NCI-H460 (cell line): ENCODE measurements at places on chromosomes 4 and X.
A peak's percentile ranks its signal among the peaks of the same experiment; 100 is the strongest.

- no peak for DNase-seq
Measured at GRCh38 chr4:154312246-154312645, 179.4 kb downstream of the DCHS2 start.

DNA sequence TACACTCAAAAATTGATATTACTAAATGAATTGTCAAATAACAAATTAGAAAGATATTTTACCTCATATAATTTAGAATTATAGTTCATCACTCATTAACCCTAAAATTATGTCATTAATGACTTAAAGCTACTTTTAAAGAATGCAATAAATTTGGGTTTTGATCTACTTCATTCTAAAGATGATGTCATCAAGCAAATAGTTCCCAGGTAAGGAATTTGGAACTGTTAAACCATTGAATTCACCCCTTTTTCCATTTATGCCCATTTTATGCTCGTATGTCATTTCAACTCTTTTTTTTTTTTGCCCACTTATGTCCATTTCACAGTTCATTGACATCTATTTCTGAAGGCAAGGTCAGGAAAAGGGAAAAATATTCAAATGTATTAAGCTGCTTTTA, 135.5 kb downstream of the TLL1 start:
- no peak for DNase-seq

- peak; percentile 3 for DNase-seq
Measured at GRCh38 chrX:100376576-100376975, 33.5 kb downstream of the PCDH19 start.

DNA sequence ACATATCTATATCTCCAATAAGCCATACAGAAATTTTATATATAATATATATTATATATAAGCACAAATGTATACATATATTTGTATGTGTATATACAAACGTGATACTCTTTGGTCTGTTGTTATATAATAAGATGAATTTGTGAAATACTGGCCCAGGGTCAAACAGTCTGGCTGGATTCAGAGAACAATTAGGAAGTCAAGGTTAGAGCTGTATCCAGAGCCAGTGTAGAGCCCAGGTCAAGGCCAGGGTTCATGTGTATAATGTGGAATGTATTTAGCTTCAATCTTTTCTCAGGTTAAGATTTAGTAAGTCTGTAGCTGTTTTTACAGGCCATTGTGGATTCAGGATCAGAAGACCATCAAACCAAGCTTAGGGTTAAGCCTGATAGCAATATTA, 3.8 kb upstream of the ENOX2 start:
- no peak for DNase-seq

- DNase-seq, result no peak
Measured at GRCh38 chrX:39427492-39427891, 626.2 kb downstream of the MID1IP1 start.

DNA sequence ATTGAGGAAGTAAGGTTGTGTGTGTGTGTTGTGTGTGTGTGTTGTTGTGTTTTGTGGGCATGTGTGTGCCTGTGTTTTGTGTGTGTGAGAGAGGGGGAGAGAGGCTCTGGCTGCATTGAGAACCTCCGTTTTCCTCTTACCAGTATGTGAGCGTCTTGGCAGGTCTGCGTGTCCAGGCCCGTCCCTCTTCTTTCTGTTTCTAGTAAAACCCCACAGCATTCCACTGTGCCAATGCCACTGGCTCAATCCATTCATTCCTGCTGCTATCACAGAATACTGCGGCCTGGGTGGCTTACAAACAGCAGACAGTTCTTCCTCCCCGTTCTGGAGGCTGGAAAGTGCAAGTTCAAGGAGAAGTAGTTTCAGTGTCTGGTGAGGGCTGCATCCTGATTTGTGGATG, 15.5 kb upstream of the HTRA3 start:
- DNase-seq, result no peak

- DNase-seq, result no peak
Measured at GRCh38 chr4:62119195-62119594, 919.1 kb downstream of the ADGRL3 start.

DNA sequence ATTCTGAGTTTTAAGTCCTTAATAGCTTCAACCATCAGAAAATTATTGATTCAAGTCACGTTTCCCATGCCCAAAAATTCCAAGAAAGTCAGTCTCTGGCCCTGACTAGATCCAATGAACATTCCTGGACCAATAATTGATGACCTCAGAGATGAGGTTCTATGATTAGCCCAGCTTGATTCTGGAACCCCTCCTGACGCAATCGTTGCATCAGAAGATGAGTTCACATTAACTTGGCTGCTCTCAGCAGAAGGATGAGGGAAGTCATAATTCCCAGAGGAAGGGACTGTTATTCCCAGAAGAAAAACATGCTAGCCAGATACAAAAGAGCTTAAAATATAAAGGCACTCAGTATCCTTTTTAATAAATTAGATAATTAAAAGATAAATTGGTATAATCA, 34.3 kb upstream of the CPEB2 start:
- DNase-seq, result no peak

DNA sequence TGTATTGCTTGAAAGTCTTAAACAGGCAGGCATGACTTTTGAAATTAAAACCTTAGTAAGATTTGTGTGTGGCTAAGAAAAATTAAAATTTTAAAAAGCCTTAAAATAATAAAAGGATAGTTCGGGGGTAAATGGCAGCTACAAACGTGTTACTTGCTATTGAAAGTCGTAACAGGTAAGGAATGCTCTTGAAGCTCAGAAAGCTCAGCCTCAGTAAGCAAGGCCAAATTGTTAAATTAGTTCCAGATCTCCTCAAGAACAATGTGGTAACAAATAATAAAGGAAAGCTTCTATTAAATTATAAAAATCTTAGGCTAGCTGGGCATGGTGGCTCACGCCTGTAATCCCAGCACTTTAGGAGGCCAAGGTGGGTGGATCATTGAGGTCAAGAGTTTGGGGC, 25.5 kb downstream of the PRMT9 start:
- DNase-seq, result no peak

DNA sequence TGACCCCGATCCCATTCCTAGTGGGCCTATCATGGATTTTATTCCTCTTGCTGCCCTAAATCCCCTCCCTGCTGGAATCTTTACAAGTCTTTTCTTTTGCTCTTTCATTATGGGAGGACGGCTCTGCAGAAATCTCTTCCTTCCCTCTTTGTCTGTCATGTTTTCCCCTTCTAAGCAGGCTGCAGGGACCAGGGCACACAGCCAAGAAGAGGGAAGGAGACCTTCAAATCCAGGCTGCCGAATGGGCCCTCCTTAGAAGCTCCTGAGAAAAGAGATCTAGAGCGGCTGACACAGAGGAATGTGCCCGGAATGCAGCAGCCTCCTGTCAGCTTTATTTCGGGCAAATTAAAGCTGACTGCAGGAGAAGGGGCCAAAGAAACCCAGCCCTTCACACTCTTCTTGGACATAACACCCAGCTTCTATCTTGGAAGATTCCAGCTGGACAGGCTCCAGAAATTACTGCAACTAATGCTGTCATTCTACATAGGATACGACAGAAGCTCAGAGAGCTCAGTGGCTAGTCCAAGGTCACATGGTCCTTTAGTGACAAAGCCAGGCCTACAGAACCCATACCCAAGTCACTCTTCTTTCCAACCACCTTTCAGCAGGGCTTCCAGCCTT, 187.8 kb upstream of the NHS start:
- no peak for DNase-seq

GRCh38 chr4:141121768-141122454, 11.4 kb downstream of the RNF150 start:
- DNase-seq, result no peak

DNA sequence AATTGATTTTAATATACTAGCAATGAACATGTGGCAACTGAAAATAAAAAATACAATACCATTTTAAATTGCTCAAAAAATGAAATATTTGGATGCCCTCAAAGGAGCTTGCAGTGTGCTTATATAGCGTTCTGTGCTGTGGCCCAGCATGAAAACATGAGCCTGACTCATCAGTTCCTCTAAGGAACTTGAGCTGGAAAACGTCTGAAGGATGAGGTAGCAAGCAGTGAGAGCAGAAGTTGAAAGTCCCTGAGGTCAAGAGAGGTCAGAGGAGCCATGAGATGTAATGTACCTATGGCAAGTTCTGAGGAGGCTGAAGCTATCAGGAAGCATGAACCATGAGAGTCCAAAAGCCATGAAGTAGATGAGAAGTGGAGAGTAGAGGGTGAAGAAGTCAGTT, 59.7 kb downstream of the HMGB3 start:
- DNase-seq, result no peak
